ENCODE measurements at places on chromosomes 16 and 17.

- H3K36me3 ChIP-seq = no peaks in the 10 kb centered on the region
- H3K4me1 ChIP-seq = no peaks in the 10 kb centered on the region
- no peak overlapping the region for H3K4me3 ChIP-seq
- H3K27me3 ChIP-seq = no peaks in the 10 kb centered on the region
- DNase-seq = no peak
These were observed 352.8 kb downstream of the CDH13 start for GRCh38 chr16:82979406-82980111.

DNA sequence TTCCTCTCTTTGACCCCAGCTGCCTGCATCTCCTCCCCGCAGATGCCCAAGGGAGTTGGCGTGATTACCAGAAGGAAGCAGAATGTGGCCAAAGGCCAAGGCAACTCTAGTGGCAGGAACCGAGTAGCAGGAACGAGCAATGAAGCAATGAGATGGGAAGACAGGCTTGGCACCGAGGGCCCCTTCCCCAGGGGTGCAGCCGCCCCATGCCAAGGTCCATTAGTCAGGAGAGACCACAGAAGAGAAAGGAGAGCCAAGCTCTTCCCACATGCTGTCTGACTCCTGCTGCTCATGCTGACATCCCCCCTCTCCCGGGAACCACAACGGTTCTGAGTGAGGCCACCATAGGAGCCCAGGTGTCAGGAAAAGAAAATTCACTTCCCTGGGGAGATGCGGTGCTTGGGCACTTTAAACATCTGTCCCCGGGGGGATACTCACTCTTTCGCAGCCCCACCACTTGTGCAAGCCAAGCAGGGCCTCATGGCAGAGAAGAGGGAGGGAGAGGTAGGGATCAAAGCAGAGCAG is 67.4 kb downstream of the MYO18A start:
- DNase-seq = peak; percentile 76
- H3K27ac ChIP-seq = peak overlapping the region; percentile 43
- H3K4me3 ChIP-seq = no peak overlapping the region

- H3K4me1 ChIP-seq = no peaks in the 10 kb centered on the region
- DNase-seq = no peak
- H3K4me3 ChIP-seq = no peak overlapping the region
- H3K27ac ChIP-seq = peak overlapping the region; percentile 79
- no peaks in the 10 kb centered on the region for H3K27me3 ChIP-seq
These were observed 3.1 kb downstream of the BAIAP2 start for GRCh38 chr17:81037798-81038733.

GRCh38 chr16:72960101-72960500 is 87.8 kb downstream of the ZFHX3 start:
- H3K4me1 ChIP-seq = peaks cover 4% of the 10 kb centered on the region
- DNase-seq = no peak
- peaks cover 32% of the 10 kb centered on the region for H3K36me3 ChIP-seq
- no peak overlapping the region for H3K27ac ChIP-seq

- no peak overlapping the region for H3K4me3 ChIP-seq
- H3K4me1 ChIP-seq = no peaks in the 10 kb centered on the region
- H3K36me3 ChIP-seq = peaks cover 3% of the 10 kb centered on the region
- no peak for DNase-seq
- H3K27me3 ChIP-seq = no peaks in the 10 kb centered on the region
These were observed 37.0 kb downstream of the STXBP4 start for GRCh38 chr17:55005520-55005919.

GRCh38 chr16:83400234-83400633 is 407.5 kb upstream of the HSBP1 start:
- H3K4me3 ChIP-seq = no peak overlapping the region
- H3K4me1 ChIP-seq = no peaks in the 10 kb centered on the region
- DNase-seq = no peak
- H3K27me3 ChIP-seq = no peaks in the 10 kb centered on the region

GRCh38 chr17:4556996-4557395 is 1.8 kb upstream of the MYBBP1A start:
- DNase-seq = no peak
- H3K36me3 ChIP-seq = peaks cover 12% of the 10 kb centered on the region
- H3K27ac ChIP-seq = no peak overlapping the region
- no peak overlapping the region for H3K4me3 ChIP-seq
- no peaks in the 10 kb centered on the region for H3K4me1 ChIP-seq

GRCh38 chr16:53323924-53324323 is 110.3 kb upstream of the RBL2 start:
- peaks cover 72% of the 10 kb centered on the region for H3K36me3 ChIP-seq
- no peaks in the 10 kb centered on the region for H3K27me3 ChIP-seq
- H3K27ac ChIP-seq = no peak overlapping the region
- no peaks in the 10 kb centered on the region for H3K4me1 ChIP-seq
- H3K4me3 ChIP-seq = no peak overlapping the region

GRCh38 chr17:57915544-57915943 is 39.7 kb downstream of the CUEDC1 start:
- DNase-seq = no peak
- no peaks in the 10 kb centered on the region for H3K36me3 ChIP-seq
- H3K4me3 ChIP-seq = no peak overlapping the region
- peaks cover 86% of the 10 kb centered on the region for H3K4me1 ChIP-seq
- H3K27ac ChIP-seq = peak overlapping the region; percentile 86
- no peaks in the 10 kb centered on the region for H3K27me3 ChIP-seq

DNA sequence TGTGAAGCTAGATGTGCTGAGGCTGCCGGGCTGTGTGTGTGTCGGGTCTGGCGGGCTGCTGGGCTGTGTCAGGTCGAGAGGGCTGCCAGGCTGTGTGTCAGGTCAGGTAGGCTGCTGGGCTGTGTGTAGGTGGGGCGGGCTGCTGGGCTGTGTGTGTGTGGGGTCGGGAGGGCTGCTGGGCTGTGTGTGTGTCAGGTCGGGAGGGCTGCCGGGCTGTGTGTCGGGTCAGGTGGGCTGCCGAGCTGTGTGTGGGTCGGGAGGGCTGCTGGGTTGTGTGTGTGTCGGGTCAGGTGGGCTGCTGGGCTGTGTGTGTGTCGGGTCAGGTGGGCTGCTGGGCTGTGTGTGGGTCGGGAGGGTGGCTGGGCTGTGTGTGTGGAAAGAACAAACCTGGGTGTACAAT is 8.6 kb downstream of the WDR45B start:
- H3K27ac ChIP-seq = no peak overlapping the region
- no peaks in the 10 kb centered on the region for H3K27me3 ChIP-seq
- H3K36me3 ChIP-seq = peaks cover 42% of the 10 kb centered on the region
- H3K4me3 ChIP-seq = no peak overlapping the region

GRCh38 chr16:56860226-56861020 is 4.6 kb upstream of the SLC12A3 start:
- DNase-seq = no peak
- no peaks in the 10 kb centered on the region for H3K36me3 ChIP-seq
- H3K4me3 ChIP-seq = no peak overlapping the region
- H3K27ac ChIP-seq = no peak overlapping the region

DNA sequence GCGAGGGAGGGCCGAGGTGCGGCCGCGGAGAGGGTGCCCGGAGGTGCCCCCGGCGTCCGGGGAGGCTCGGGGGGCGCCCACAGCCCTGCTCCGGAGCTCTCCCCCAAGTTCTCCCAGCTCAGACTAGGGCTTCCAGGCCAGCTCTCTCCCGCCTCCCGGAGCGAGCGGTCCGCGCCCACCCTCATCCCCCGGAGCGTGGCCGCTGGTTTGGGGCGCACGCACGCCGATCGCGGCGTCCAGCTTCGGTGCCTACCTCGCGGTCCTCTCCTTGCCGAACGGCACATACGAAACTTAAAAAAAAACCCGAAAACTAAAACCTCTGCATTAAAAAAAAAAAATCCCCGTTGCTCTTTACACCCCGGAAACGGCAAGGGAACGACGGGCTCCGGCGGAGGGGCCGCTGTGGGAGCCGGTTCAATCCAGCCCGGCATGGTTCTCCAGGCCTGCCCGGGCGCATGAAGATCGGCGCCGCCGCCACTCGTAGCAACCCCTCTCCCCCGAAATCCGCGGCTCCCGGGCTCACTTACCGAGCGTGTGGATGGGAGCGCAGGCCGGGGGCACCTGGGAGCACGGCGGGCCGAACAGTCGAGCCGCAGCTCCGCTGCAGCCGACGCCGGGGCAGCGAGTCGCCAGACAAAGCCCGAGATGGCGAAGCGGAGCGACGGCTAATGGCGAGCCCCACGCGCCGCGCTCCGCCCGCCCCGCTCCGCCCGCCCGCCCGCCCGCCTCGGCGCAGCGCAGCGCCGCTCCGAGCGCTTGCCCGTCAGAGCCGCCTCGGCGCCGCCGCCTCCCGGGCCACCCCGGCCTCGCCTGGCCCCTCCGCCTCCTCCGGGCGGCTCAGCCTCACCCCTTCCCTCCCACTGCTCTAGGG is 973 bp upstream of the UBTF start:
- no peak for DNase-seq
- peak overlapping the region; percentile 91 for H3K4me3 ChIP-seq
- no peaks in the 10 kb centered on the region for H3K27me3 ChIP-seq
- H3K27ac ChIP-seq = peak overlapping the region; percentile 99

- H3K4me1 ChIP-seq = no peaks in the 10 kb centered on the region
- H3K4me3 ChIP-seq = no peak overlapping the region
- no peak overlapping the region for H3K27ac ChIP-seq
- no peaks in the 10 kb centered on the region for H3K36me3 ChIP-seq
- H3K27me3 ChIP-seq = no peaks in the 10 kb centered on the region
- no peak for DNase-seq
These were observed 45.9 kb upstream of the MED13 start for GRCh38 chr17:62110923-62111484.

GRCh38 chr16:54548281-54548680 is 261.7 kb upstream of the IRX3 start:
- H3K4me1 ChIP-seq = peaks cover 7% of the 10 kb centered on the region
- no peaks in the 10 kb centered on the region for H3K27me3 ChIP-seq
- DNase-seq = no peak
- no peaks in the 10 kb centered on the region for H3K36me3 ChIP-seq

DNA sequence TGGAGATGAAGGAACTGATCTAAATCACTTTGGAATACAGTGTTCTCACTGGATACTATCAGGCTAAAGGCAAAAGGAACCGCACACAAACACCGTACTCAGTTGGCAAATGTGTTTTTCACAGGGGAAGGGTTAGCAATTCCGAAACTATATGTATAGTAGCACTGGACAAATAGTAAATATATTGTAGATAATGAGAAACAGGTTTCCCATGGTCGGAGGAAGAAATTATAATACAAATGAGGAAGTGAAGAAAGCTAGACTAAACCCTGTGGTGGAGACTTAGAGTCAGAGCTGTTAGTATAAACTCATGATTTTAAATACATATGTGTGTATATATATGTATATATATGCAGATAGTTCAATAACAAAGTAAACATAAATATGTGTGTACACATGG is 414.1 kb upstream of the SALL1 start:
- H3K27ac ChIP-seq = no peak overlapping the region
- no peaks in the 10 kb centered on the region for H3K4me1 ChIP-seq
- no peak overlapping the region for H3K4me3 ChIP-seq
- H3K27me3 ChIP-seq = no peaks in the 10 kb centered on the region
- DNase-seq = no peak

- no peaks in the 10 kb centered on the region for H3K27me3 ChIP-seq
- H3K4me3 ChIP-seq = no peak overlapping the region
- peaks cover 1% of the 10 kb centered on the region for H3K36me3 ChIP-seq
- no peak for DNase-seq
- no peak overlapping the region for H3K27ac ChIP-seq
- no peaks in the 10 kb centered on the region for H3K4me1 ChIP-seq
These were observed 14.6 kb upstream of the CDH15 start for GRCh38 chr16:89156740-89157645.

GRCh38 chr17:69117855-69118784 is 23.6 kb downstream of the ABCA6 start:
- H3K36me3 ChIP-seq = no peaks in the 10 kb centered on the region
- peaks cover 12% of the 10 kb centered on the region for H3K4me1 ChIP-seq
- no peak for DNase-seq
- no peaks in the 10 kb centered on the region for H3K27me3 ChIP-seq
- peak overlapping the region; percentile 6 for H3K4me3 ChIP-seq
- peak overlapping the region; percentile 12 for H3K27ac ChIP-seq

DNA sequence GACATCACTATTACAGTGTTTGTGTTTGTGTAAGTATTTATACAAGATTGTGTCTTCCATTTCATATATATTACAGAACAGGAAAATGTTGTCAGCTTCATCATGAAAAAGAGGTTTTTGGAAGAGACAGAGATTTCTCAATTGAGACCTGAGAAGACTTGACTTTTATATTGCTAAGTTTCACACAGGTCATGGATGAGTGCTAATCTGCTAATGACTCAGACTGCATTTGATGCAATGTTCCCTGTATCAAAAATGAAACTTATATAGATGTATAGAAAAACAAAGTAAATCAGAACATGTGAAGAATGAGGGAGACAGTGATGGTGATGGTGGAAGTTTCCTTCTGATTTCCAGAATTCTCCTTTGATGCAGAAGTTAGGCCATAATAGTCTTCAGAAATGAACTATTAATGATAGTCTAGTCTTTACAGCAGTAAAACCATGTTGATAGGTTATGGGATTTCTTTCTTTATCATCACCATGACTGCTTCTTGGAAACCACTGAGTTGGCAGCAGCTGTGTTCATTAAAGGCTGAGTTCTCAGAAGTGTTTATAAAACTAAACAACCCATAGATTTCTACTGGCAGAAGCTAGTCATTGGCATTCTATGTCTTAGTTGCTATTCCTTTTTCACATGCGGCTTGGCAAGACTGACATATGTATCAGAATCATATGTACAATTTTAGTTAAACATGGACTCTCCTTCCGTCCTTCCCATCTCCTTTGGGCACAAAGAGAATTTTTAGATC is 56.1 kb downstream of the PCTP start:
- no peak overlapping the region for H3K27ac ChIP-seq
- DNase-seq = no peak

GRCh38 chr17:80822700-80823410 is 168.8 kb upstream of the CHMP6 start:
- no peaks in the 10 kb centered on the region for H3K4me1 ChIP-seq
- DNase-seq = no peak
- H3K36me3 ChIP-seq = peaks cover 12% of the 10 kb centered on the region
- H3K27me3 ChIP-seq = no peaks in the 10 kb centered on the region
- H3K27ac ChIP-seq = no peak overlapping the region
- H3K4me3 ChIP-seq = no peak overlapping the region

DNA sequence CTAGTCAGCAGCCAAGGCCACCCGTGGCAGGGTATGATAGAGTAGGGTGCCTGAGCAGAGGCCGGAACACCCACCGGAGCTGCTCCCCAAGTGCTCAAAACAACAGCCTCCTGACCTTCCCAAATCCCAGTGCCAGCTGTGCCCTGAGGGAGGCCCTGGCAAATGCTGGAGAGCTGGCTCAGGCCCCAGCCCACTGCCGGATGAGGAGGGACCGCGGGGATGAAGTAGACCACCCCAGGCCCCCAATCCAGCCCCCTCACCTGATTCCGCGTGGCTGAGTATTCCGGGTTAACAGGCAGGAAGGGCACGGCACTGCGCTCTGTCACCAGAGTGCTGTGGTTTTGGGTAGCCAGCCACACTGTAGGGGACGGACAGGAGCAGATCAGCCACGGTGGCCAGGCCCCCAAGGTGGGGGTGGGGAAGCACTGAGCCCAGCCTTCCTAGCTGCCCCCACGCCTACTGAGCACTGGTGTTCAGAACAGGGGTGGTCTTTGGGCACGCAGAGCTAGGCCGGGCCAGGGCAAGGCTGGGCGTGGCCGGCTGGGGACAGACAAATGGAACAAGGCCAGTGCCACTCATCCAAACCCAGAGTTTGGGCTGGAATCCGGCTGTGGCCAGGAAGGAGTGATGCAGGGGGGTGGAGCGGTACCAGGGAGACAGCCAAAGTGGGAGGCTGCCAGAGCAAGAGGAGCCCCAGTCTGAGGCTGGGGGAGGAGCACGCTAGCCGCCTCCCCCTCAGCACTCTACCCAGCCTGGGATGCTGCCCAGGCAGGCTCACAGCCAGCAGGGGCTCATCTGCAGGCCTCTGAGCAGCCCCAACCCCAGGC is 9.1 kb downstream of the TP53I13 start:
- no peak for DNase-seq
- peaks cover 88% of the 10 kb centered on the region for H3K36me3 ChIP-seq
- H3K4me1 ChIP-seq = no peaks in the 10 kb centered on the region
- H3K4me3 ChIP-seq = no peak overlapping the region
- no peaks in the 10 kb centered on the region for H3K27me3 ChIP-seq

Measured in right atrium auricular region (tissue), 2 donors.